ENCODE measurements at places on chromosomes 16 and 17. TPM values are rescaled to one million over a fixed set of nuclear protein-coding genes. Genes with fewer than 3 reads are reported as not detected.
A peak's percentile ranks its signal among the peaks of the same experiment; 100 is the strongest.

The GLTPD2 gene
- total RNA-seq: not detected

DNA sequence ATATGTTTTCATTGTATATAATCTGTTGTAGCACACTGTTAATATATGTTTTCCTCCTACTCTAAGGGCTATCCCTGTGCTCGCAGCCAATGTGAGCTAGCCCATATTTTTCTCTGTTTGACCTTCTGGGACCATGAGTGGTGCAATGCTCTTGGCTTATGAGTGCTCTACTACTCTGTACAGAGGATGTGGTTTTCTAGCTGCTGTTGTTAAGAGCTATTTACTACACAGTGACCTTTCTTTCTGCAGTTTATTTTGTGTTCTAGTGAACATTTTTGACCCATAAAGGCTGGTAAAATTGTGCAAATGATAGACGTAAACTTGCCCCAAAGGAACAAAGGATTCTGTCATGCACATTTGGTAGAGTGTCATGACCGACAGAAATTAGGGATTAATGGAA is 84.1 kb upstream of the CPHXL start:
- DNase-seq: no peak
- no peaks in the 10 kb centered on the region for H3K36me3 ChIP-seq
- H3K4me1 ChIP-seq: no peaks in the 10 kb centered on the region
- H3K27ac ChIP-seq: no peak overlapping the region

The EVI2B gene
- total RNA-seq: 99.1 TPM

DNA sequence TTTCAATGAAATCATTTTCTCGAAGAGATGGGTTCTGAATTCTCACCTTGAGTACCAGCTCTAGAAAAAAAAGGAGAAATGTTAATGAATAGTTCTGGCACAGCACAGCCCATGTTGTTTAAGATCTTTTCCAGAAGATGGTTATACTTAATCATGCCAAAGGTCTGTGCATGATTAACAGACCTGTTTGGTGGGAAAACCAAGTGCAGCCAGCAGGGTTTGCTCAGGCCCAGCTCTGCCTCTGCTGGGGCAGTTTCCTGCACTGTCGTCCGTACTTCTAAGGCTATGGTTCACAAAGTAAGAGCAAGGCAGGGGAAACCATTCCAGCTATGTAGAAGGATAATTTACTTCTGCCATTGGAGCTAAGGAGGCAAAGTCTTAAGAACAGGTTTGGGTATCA is 10.7 kb downstream of the ANKRD40 start:
- DNase-seq: no peak
- no peak overlapping the region for H3K4me3 ChIP-seq
- no peak overlapping the region for H3K27ac ChIP-seq
- peaks cover 78% of the 10 kb centered on the region for H3K36me3 ChIP-seq
- peaks cover 2% of the 10 kb centered on the region for H3K4me1 ChIP-seq

- H3K4me1 ChIP-seq: no peaks in the 10 kb centered on the region
- peaks cover 42% of the 10 kb centered on the region for H3K36me3 ChIP-seq
- no peak overlapping the region for H3K4me3 ChIP-seq
- no peak for DNase-seq
- H3K27ac ChIP-seq: no peak overlapping the region
Observed at GRCh38 chr17:56845934-56846333, 12.0 kb downstream of the DGKE start.

DNA sequence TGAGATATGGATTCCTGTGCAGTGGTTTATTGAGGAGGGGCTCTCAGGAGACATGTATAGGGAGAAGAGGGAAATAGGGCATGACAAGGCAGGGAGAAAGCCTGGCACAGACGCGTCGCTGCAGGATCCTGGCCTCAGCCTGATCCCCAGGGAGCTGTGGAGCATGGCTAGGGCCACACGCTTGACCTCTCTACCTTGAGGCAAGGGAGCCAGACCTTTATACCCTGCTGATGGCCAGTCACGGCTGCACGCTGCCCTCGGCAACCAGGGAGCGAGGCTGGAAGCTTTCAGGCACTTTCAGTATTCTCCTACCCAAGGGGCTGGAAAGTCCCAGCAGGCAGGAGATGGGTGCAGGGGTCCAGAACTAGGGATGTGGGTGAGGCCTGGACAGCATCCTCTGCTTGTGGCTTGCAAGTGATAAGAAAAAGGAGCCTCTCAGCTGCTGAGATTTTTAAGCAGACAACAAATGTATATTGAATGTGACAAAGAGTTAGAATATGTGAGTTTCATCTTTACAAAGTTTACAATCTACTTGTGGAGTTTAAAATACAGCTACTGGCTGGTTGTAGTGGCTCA is 10.0 kb upstream of the KLHL36 start:
- H3K27me3 ChIP-seq: no peaks in the 10 kb centered on the region
- no peak overlapping the region for H3K27ac ChIP-seq
- H3K36me3 ChIP-seq: no peaks in the 10 kb centered on the region
- DNase-seq: no peak
- peaks cover 35% of the 10 kb centered on the region for H3K4me1 ChIP-seq
- no peak overlapping the region for H3K4me3 ChIP-seq

DNA sequence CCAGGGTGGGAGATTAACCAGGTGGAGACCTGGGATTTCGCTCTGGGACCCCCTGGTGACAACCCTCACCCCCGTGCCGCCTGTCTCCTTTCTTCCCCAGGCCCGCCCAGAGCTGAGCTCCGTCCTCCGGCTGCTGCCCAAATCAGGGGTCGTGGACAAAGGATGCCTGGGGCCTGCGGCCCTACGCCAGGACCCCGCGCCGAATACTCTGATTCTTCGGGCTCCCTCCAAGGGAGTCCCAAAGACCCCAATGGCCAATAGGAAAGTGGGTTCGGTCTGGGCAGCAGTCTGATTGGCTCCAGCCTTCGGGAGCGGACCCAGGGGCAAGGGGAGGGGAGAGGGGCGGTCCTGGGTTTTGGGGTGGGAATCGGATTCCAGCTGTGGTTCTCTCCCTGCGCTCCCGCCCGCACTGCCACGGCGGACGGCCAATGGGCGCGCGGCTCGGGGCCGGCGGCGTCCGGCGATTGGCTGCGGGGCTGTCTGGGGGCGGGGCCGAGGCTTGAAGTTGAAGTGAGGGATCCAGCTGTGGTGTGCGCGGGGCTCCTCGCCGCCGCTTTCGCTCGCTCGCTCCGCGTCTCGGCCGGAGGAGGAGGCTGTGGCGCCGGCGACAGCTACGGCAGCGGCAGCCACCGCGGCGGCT is at the start of gene CACNA1G:
TSS of gene CACNA1G (plus strand) at position 531 of the 640 bp plus-strand sequence. CDS start 745 bp downstream, outside the sequence.
- DNase-seq: peak; percentile 92
- no peaks in the 10 kb centered on the region for H3K36me3 ChIP-seq
- peaks cover 60% of the 10 kb centered on the region for H3K27me3 ChIP-seq
- H3K27ac ChIP-seq: no peak within 1 kb of the TSS
- H3K4me1 ChIP-seq: peaks cover 44% of the 10 kb centered on the region

The HNF1B gene
- total RNA-seq: not detected

DNA sequence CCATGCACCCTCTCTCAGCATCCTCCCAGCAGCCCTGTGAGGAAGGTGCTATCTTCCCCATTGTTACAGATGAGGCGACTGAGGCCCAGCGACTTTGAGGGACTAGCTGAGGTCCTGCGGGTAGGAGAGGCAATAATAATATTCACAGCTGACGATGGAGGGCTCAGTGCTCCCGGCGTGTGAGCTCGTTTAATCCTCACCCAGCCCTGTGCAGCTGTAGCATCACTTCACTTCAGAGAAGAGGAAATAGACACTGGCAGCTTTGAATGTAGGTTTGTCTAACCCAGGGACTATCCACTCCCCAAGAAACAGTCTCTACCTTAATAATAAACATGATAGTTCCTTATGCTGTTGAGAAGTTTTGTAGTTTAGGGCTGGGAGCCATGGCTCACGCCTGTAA is 21.6 kb downstream of the LASP1 start:
- no peaks in the 10 kb centered on the region for H3K27me3 ChIP-seq
- H3K4me3 ChIP-seq: no peak overlapping the region
- H3K27ac ChIP-seq: peak overlapping the region; percentile 32
- H3K4me1 ChIP-seq: peaks cover 96% of the 10 kb centered on the region
- DNase-seq: no peak

GRCh38 chr17:81915331-81915730 is 2.6 kb downstream of the SIRT7 start:
- H3K4me1 ChIP-seq: peaks cover 47% of the 10 kb centered on the region
- H3K27ac ChIP-seq: no peak overlapping the region
- no peak overlapping the region for H3K4me3 ChIP-seq
- DNase-seq: no peak
- no peaks in the 10 kb centered on the region for H3K27me3 ChIP-seq
- peaks cover 46% of the 10 kb centered on the region for H3K36me3 ChIP-seq

DNA sequence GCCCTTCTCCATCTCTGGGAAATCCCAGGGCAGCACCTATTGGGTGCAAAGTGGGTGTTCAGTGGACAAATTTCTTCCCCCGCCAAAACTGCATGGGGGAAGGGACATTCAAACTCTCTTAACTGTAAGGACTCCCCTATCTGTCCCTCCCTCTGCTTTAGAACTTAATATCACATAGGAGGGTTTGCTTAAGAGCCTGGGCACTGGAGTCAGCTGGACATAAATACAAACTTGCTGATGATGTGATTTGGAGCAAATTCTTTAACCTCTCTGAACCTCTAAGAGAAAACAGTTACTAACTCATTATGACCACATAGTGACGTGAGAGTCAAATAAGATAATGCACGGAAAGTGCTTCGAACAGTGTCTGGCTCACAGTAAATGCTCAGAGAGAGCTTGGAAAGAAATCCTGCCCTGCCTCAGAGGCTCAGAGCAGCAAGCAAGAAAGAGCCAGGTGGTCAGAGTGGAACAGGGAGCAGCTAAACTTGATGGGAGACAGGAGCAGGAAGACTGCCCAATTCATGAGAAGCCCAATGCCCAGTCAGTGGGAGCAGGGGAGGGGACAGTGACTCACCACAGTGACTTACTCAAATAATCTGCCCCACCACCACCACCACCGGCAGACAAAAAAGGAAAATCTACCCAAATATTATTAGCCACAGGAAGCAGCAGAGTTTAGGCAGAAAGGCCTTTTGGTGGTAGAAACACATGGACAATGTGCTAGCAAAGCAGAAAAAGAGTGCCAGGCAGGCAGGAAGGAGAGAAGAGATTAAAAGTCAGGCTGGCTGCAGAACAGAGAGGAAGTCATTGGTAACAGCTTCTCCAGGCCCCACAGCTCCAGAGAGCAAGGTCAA is 23.9 kb upstream of the CCL1 start:
- DNase-seq: no peak
- no peak overlapping the region for H3K27ac ChIP-seq

DNA sequence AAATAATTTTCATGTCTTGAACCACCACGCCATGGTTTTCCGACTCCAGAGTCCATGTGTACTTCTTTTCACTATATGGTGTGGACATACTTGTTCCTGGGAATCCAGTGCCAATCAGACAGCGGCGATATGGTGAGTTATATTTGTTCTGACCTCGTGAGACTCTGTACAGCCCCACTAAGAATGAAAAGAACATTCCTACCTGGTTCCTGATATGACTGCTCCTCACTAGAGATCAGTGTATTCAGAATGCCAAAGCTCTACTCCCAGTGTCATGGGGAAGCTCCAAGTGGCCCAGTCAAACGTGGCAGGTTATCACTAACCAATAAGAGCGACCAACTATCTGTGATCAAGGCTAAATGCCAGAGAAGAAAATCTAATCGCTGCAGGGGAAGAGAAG is 6.1 kb downstream of the C16orf46 start:
- no peak overlapping the region for H3K4me3 ChIP-seq
- no peak for DNase-seq
- no peaks in the 10 kb centered on the region for H3K36me3 ChIP-seq
- H3K27ac ChIP-seq: no peak overlapping the region
- no peaks in the 10 kb centered on the region for H3K27me3 ChIP-seq
- peaks cover 2% of the 10 kb centered on the region for H3K4me1 ChIP-seq

DNA sequence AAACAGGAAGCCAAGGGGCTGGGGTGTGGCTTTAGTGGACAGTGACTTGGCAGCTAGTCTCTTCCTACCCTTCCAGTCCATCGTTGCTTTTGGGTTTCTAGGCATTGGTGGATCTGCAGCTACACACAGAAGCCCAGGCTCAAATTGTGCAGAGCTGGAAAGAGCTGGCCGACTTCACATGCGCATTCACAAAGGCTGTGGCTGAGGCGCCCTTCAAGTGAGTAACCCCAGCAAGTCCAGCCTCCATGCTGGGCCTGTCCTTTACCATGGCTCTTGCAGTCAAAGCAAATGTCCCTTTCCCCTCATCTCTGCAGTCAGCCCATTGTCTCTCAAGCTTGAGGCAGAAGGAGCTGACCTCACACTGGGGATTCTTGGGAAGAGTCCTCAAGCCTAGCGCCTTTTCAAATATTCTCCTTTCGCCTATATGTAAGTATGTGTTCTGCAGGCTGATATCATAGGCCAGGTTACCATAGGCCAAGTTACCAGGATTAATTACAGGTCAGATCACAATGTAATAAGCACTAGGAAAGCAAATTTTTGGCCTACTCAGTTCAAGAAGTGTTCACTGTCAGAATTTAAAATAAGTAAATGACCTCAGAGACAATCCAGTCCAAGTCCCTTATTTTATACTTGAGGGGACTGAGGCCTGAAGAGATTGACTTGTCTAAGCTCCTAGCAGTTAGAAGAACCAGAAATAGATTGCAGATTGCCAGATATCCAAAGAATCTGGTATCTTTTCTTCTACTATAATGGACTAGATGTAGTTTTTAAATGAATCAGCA is 6.5 kb downstream of the EME1 start:
- H3K27me3 ChIP-seq: no peaks in the 10 kb centered on the region
- no peaks in the 10 kb centered on the region for H3K4me1 ChIP-seq
- no peak overlapping the region for H3K4me3 ChIP-seq
- H3K36me3 ChIP-seq: peaks cover 41% of the 10 kb centered on the region

DNA sequence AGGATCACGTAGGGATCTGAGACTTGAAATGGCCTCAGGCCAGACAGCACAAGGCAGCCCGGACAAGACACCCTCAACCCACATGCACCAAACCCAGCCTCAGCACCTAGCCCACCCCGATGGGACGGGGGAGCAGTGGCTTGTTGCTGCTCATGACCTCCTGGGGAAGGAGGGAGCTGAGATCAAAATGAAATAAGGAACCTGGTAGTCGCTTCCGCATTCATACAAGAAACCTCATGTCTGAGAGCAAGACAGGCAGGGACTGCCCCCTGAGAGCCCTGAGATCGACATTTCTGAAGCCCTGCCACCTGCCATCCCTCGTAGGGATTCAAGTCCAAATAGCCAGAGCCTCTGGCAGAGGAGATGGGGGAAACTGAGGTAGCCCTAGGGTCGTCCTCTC is 5.7 kb upstream of the CEP131 start:
- no peaks in the 10 kb centered on the region for H3K27me3 ChIP-seq
- peaks cover 5% of the 10 kb centered on the region for H3K4me1 ChIP-seq
- no peak overlapping the region for H3K27ac ChIP-seq
- peaks cover 41% of the 10 kb centered on the region for H3K36me3 ChIP-seq

DNA sequence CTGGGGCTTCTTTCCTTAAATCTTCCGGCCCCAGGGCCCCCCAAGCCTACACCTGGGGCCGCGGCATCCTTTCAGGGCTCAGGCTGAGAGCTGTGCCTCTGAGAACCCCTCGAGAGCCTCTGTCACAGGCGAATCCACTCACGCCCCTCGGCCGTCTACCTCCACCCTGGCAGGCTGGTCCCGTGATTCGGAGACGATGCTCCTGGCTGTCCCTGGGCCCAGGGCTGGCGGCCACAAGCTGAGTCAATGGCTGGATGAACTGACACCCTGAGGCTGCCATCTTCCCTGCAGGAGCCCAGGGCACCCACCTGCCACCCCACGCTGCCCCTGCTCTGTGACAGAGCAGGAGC is 4.4 kb downstream of the TEPSIN start:
- DNase-seq: no peak
- no peak overlapping the region for H3K4me3 ChIP-seq
- H3K36me3 ChIP-seq: peaks cover 47% of the 10 kb centered on the region
- H3K27ac ChIP-seq: no peak overlapping the region
